HS-27A (cell line): ENCODE measurements at places on chromosomes 1 and 21.

GRCh38 chr1:222697826-222698225 is 14.5 kb downstream of the AIDA start:
- no peak for DNase-seq

GRCh38 chr1:1599935-1600860 is at the start of gene FNDC10:
FNDC10 (minus strand) TSS chr1:1600135; CDS start chr1:1600015, 120 bp downstream.
- no peak for DNase-seq

GRCh38 chr1:6108937-6109614 is 63.4 kb downstream of the KCNAB2 start:
- DNase-seq = no peak

DNA sequence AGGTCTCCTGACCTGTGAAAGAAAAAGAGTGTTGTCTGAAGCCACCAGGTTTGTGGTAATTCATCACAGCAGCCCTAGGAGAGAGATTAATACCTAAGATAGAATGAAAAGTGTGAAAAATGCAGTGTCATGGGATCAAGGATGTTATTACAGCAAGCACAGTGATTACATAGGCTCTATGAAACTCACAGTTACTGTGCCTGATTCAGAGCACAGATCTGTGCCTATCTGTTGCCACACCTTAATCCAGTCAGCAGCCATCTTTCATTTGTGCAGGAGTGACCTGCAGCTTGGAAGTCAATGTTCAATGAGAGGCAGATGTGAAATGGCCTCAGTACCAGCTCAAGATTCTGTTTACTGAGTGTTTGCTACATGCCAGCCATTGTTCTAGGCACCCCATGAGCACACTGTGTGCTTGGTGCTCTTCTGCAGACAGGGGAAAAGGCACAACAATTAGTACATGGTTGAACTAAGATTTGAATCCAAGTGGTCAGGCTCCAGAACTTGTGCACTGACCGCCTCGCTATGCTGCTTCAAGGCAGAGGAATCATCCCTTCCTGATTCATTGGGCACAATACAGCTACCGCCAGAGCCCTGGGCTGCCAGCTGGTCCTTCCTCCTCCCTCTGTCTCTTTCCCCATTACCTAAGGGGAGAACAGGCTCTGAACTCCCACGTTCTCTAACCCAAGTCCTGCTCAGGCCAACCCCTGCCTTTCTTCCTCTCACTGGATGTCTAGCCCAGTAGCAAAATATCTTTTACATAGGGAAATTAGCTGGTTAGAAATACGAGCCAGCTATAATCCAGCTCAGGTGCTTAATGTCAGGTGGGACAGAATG is 56.3 kb upstream of the NEK2 start:
- DNase-seq = no peak

- no peak for DNase-seq
Measured at GRCh38 chr1:48679859-48680258, 96.8 kb downstream of the BEND5 start.

- DNase-seq = peak; percentile 14
Measured at GRCh38 chr1:76425201-76426145, 350.9 kb downstream of the ST6GALNAC3 start.

- no peak for DNase-seq
Measured at GRCh38 chr1:7262611-7263010, 477.4 kb downstream of the CAMTA1 start.

- no peak for DNase-seq
Measured at GRCh38 chr1:172024516-172024915, 183.2 kb downstream of the DNM3 start.

GRCh38 chr1:184158896-184159681 is 107.6 kb downstream of the TSEN15 start:
- DNase-seq = no peak

GRCh38 chr1:31020007-31020790 is 45.3 kb downstream of the PUM1 start:
- DNase-seq = no peak

- DNase-seq = no peak
Measured at GRCh38 chr1:229689904-229690303, 63.9 kb downstream of the URB2 start.

- no peak for DNase-seq
Measured at GRCh38 chr1:68506386-68506785, 9.5 kb upstream of the DEPDC1 start.

DNA sequence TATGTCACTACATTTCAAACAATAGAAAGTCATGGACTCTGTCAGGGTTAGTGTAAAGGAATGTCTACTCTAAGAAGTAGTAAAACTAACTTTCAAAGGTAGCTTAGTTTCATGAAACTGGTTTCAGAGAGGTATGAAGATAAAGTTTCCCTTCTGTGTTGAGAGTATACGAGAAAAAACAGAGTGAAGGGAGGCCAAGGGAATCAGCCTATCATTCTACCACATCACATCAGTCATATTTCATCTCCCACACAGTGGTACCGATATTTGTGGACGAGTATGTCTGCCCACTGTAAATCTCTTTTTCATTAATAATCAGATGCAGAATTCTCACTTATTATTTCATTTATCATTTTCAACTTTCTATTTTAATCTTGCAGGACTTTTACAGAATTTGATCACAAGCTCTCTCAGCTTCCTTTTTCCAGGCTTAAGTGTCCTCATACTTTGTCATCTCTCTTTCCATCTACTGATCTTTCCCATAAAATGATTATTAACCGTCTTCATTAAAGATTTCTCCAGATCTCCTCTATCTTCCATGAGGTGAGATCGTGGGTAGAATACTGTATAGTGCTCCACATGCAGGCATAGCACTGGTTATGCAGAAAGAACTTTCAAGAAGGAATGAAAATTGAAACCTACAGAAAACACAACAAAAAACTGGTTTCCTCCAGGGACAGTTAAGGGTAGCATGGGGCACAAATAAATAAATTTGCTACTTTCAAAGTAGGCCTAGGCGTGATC is 11.5 kb upstream of the IFI16 start:
- no peak for DNase-seq

DNA sequence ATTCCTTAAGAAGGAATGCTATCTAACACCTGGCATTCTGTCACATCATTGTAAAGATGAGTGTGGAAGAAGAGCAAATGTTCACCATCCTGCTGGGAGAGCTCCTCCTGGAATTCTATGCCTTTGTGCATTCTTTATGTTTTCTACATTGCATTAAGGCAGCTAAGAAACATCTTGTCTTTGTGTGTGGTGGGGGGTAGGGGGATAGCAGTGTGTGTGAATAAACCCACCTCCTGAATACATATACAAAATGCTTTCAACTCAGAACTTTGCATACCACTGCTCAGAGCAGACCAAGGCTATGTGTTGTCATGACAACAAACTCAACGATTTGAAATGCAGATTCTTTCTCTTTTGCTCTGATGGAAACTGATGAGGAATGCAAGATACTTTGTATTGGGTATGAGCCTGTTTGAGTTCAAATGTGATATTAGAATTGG is 193.6 kb upstream of the KAZN start:
- no peak for DNase-seq

- no peak for DNase-seq
Measured at GRCh38 chr21:44583089-44583799, 2.8 kb upstream of the KRTAP10-5 start.

DNA sequence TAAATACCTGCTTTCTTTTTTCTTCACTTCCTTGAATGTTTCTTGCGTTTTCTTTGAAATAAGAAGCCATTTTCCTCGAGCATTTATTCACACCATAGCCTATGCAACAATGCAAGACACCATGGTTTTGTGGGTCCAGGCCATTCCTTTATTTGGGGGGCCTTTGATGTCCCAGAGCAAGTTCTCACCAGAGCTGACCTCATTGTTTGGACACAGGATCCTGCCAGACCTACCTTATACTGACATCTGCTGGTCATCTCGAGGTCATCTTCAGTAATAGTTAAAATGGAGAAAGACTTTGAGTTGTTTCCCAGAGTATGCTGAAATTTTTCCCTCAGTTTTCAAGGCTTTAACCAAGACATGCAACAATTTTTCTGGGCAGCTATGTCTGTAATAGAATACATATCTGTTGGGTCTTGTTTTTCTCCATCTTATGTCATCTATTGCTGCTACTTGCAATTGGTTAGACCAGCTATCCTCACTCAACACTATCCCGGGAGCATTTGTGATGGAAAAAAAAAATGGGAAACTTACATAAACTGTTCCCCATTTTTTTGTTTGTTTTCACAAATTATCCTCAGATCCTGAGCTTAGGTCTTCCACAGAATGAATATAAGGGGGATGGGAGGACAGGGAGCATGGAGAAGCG is 34.0 kb upstream of the BACE2 start:
- no peak for DNase-seq

DNA sequence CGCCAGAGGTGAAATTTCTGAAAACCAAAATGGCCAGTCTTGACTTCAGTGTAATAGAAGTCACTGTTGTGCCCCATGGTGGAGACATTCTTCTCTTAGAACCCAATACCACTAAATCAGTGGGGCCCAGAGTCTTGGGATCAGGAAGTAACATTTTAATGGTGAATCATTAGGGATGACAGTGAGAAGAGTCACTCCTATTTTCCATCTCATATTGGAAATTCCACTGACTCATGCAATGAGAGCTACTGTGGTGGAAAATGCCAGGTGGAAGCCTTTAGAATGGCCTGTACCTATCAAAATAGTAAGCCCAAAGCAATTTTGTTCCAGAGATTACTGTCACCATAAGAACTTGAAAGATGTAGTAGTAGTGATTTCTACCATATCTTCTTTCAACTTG is 20.6 kb upstream of the PPM1J start:
- DNase-seq = peak; percentile 80

- no peak for DNase-seq
Measured at GRCh38 chr1:5681654-5682053, 310.6 kb downstream of the NPHP4 start.

GRCh38 chr1:65985393-65986066 is 192.8 kb downstream of the PDE4B start:
- no peak for DNase-seq

- no peak for DNase-seq
Measured at GRCh38 chr1:41918450-41919043, at the start of gene HIVEP3. HIVEP3 (minus strand) TSS chr1:41918922.

DNA sequence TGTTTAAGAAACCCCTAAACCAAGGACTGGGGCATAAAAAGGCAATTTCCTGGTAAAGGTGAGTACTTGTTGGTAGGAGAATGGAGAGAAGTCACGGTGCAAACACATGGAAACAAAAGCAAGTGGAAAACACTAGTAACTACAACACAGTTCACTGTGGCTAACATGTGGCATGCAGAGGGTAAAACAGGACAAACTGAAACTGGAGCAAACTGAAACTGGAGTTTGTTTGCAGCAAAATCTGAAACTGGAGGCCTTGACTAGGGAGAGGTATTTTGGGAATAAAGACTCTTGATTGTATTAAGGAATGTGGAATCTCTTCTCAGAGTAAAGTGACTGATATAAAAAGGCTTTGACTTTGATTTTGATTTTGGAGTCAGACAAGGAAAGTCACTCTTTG is 376.3 kb upstream of the PRMT6 start:
- no peak for DNase-seq

GRCh38 chr21:32770871-32771523 is 558 bp downstream of the PAXBP1 start:
- DNase-seq = peak; percentile 24

GRCh38 chr1:240737766-240738265 is 125.9 kb upstream of the GREM2 start:
- DNase-seq = no peak

DNA sequence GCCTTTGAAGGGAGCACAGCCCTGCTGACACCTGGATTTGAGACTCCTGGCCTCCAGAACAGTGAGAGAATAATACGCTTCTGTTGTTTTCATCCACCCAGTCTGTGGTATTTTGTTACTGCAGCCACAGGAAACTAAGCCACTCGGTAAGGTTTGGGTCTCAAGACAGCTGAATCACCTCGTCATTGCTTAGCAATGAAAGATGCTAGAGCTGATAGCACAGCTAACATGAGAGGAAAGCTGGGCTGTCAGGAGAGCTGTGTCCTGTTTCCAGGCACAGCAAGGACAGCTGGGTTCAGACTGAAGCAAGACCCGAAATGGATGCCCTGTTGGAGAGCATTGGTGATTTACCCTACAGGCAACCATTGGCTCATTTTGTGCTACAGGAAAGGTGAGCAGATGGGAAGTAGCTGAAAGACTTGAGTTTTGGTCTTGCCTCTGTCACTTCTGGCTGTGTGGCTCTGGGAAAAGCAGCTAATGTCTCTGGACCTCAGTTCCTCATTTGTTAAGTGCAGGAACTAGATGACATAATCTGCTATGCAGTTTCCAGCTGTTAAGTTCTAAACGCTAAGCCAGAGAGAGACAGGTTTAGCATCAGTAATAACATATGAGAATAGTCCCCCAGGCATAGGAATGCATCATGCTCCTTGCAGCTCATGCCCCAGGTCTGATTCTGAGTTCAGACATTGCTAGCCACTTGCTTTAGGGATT is 58.0 kb downstream of the CLIC6 start:
- no peak for DNase-seq

DNA sequence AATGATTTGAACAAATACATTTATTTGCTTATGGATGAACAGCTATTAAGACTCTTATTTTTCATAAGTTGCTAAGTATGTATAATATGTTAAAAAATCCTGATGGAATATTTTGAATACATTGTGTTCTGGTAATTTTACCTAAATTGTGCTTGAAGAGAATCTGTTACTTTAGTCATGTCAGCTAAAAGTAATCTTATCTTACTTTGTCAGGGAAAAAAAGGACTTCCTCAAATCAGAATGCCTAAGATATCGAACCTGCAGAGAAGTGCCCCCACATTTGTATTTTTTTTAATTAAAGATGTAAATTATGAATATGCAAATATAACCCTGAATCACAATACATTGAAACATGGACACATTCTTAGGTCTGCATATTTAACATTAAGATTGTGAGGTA is 1331.7 kb downstream of the MRPL39 start:
- no peak for DNase-seq

GRCh38 chr21:44437371-44437695 is 18.0 kb upstream of the LRRC3 start:
- no peak for DNase-seq

DNA sequence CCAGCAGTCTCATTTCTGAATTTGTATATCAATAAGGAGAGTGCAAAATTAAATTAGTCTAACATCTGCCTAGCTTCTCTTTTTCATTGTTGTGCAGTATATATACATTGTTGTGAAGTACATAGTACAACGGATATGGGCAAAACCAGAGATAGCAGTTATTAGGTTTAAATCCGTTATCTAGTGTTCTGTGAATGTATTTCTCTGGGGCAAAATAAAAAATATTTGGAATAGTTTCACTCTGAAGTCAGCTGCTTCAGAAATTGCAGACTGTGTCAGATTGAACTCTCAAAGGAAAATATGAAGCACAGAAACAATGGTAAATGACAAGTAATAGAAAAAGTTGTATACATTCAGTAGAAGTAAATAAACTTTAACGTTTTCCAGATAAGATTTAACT is 836.5 kb upstream of the CXADR start:
- DNase-seq = no peak

DNA sequence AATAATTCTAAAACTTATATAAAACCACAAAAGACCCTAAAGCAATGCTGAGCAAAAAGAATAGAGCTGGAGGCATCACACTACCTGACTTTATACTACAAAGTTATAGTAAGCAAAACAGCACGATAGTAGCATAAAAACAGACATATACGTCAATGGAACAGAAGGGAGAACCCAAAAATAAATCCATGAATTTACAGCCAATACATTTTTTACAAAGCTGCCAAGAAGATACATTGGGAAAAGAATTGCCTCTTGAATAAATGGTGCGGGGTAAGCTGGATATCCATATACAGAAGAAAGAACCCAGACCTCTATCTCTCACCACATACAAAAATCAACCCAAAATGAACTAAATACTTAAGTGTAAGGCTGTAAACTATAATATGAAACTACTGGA is 51.3 kb upstream of the KRTAP11-1 start:
- DNase-seq = no peak
